ENCODE measurements at places on chromosomes 12 and 14. TPM values are rescaled to one million over a fixed set of nuclear protein-coding genes. Genes with fewer than 3 reads are reported as not detected.

MIP gene
- not detected for total RNA-seq

PRH2 gene
- 0.50 TPM for total RNA-seq

KCNA5 gene
- total RNA-seq, result not detected

PPM1H gene
- 0.22 TPM for total RNA-seq

ACVRL1 gene
- 12.5 TPM for total RNA-seq

CLEC4D gene
- total RNA-seq, result not detected

ST8SIA1 gene
- 0.37 TPM for total RNA-seq

AICDA gene
- total RNA-seq, result not detected

CSRP2 gene
- total RNA-seq, result 20.3 TPM

IFI27 gene
- total RNA-seq, result 23.8 TPM

TEX52 gene
- 0.12 TPM for total RNA-seq

TAS2R30 gene
- 9.1 TPM for total RNA-seq

TIMM9 gene
- total RNA-seq, result 20.9 TPM

DCD gene
- not detected for total RNA-seq

CBLN3 gene
- total RNA-seq, result 5.5 TPM

SOX5 gene
- 18.2 TPM for total RNA-seq

SRP54 gene
- total RNA-seq, result 118 TPM

RASAL1 gene
- not detected for total RNA-seq

DPPA3 gene
- not detected for total RNA-seq

IL22 gene
- not detected for total RNA-seq

KCNMB4 gene
- 1.00 TPM for total RNA-seq

PPP1R36 gene
- total RNA-seq, result 0.25 TPM

CIROP gene
- 0.25 TPM for total RNA-seq

OR4E2 gene
- total RNA-seq, result 0.12 TPM

KLRC1 gene
- total RNA-seq, result not detected

MYH6 gene
- total RNA-seq, result not detected

KRT77 gene
- total RNA-seq, result not detected

EXOC3L4 gene
- 0.50 TPM for total RNA-seq

CMKLR1 gene
- total RNA-seq, result not detected

PLD4 gene
- total RNA-seq, result under 0.01 TPM

KRT74 gene
- total RNA-seq, result not detected

GIT2 gene
- total RNA-seq, result 44.8 TPM

KRT78 gene
- not detected for total RNA-seq

SMCO3 gene
- total RNA-seq, result 0.11 TPM

PXMP2 gene
- total RNA-seq, result 9.8 TPM

TSPAN8 gene
- total RNA-seq, result not detected

WASHC4 gene
- total RNA-seq, result 112 TPM

LRRIQ1 gene
- 0.62 TPM for total RNA-seq

Data from uterine smooth muscle cell (primary cell).